ENCODE measurements at places on chromosomes 5 and 9.

GRCh38 chr5:34685485-34686165 lies 29.5 kb downstream of the RAI14 start:
- no peak for DNase-seq

- no peak for DNase-seq
Measured at GRCh38 chr5:11452852-11453251, 451.4 kb downstream of the CTNND2 start.

GRCh38 chr5:75337366-75338021 lies 474 bp downstream of the HMGCR start:
- DNase-seq = no peak

DNA sequence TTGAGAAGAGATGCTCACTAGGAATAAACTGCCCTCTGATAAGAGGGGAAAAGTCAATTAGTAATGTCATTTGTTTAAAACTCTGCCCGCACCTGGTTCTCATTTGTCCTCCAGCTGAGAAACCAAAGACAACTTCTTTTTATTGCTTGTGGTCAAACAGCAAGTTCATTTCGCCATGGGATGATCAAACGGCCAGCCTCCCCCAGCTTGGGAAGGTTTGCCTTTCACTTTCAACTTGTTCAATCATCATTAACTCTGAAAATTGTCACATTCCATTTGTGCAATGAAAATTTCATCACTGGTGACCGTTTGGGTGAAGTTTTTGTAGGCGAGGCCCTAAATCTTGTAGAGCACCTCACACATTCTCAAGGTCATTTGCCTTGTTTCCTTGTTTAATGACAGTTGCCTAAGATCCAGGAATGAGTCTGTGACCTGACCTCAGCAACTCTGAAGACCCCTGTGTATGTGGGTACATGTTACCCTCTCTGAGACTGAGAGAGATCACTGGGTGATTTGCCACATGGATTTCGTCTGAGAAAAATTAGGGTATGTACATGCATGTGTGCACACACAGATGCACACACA lies 117.7 kb downstream of the MARCHF3 start:
- no peak for DNase-seq

DNA sequence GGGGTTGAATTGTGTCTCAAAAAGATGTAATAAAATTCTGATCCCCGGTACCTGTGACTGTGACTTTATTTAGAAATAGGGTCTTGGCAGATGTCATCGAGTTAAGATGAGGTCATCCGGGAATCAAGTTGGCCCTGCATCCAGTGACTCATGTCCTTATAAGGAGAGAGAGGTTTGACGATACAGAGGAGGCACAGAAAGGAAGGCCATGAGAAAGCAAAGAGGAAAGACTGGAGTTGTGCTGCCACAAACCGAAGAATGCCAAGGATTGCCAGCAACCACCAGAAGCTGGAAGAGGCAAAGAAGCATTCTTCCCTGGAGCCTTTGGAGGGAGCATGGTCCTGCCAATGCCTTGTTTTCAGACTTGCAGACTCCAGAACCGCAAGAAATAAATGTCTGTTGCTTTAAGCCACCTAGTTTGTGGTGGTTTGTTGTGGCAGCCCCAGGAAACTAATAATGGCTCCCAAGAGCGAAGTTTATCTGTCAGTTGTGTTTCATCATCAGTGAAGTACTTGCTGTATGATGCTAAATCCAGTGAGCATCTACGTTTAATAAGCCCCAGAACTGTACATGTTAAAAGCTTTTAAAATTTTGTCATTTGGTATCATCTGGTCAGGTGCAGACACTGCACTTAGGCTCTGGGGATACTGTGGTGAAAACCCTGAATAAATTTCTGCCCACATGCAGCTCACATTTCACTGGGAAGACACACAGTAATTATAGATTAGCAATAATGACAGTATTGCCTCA lies 114.8 kb downstream of the TLE4 start:
- no peak for DNase-seq

DNA sequence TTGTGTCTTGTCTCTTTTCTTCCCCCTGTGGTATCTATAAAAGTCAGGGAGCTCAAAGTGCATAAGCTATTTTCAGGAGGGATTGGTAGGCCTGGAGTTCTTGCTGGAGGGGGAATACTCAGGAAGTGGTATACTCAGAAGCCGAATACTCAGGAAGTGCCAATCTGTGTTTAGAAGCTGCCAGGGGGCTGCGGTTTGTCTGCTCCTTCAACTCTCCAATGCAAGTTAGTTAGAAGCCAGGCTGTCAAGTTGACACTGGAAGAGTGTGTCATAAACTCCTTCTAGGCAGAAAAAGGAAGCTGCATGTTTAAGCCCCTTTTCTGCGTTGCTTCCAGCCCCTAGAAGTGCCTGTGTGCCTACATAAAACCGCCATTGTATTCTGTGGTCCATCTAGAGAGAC lies 366.5 kb downstream of the TAF11L14 start:
- no peak for DNase-seq

DNA sequence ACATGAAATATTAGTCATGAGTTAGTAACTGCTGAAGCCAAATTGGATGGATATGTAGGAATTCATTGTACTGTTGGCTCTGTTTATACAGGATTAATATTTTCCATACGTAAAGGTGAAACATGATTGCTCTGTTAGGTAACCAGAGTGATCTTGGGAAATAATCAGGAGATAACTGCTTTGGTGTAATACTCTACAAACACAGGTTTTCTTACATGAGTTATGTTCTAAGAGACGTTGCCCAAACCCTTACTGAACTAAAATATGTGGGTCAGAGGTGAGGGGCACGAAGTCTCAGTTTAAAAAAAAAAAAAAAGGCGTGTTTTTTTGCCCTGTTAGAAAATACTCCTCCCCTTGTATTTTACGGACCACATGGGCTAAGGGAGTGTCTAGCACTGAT lies 7.8 kb downstream of the DNAJA1 start:
- no peak for DNase-seq

GRCh38 chr5:476102-476813 lies 33.3 kb downstream of the EXOC3 start:
- no peak for DNase-seq

GRCh38 chr9:136642439-136642921 lies 20.2 kb upstream of the EGFL7 start:
- no peak for DNase-seq

DNA sequence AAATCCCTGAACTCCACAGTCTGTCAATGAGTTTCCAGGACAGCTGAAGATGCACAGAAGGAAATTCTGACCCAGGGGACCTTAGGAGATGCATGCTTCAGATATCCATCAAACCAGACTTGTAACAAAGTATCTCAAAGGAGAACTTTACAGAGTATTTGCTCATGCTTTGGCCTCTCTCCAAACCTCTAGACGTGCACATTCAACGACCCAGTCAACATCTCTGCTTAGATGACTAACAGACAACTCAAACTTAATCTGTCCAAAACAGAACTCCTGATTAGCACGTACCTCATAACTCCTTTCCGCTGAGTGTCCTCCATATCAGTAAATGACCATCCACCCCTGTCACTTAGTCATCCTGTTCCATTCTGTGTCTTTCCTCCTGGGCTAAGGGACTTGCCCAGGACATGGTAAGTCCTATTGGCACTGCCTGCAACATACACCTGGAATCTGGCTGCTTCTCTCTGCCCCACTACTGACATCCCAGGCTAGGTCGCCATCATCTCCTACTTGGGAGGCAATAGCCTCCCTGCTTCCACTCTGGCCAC lies 107.4 kb downstream of the LMNB1 start:
- no peak for DNase-seq

DNA sequence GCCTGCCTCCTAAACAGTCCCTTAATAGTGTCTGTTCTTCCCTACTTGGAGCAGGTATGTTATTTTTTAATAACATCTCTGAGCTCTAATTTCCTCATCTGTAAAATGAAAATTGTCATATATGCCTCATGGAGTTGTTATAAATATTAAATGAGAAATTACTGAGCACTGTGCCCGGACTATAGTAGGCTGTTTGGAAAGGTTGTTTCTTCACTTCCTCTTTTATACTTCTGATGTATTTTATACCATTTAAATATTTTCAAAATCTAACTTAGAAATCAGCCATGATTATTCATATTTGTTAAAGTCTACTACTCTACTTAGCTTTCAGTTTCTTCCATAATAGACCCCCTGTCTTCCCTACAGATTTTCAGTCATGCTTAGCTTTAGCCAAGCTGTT lies 30.5 kb upstream of the HAPLN1 start:
- DNase-seq = no peak

- no peak for DNase-seq
Measured at GRCh38 chr5:165508286-165508685, 2002.9 kb downstream of the MAT2B start.

DNA sequence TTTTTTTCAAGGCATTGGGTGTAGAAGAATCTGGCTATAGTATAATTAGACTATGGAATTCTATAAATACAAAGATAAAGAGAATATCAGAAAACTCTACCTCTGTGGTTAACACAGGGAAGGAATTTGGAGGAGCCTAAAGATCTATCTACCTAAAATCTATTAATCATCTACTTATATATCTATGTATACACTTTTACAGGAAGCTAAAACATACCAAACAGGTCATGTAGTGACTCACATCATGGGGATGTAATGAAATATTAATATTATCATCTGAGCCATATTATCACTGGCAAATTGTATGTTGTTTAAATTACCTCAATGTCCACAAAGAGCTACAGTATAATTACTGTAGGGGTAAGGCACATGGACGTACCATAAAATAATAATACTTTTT lies 1748.2 kb downstream of the EFNA5 start:
- DNase-seq = no peak

- DNase-seq = no peak
Measured at GRCh38 chr9:133974631-133975341, 17.3 kb downstream of the VAV2 start.

DNA sequence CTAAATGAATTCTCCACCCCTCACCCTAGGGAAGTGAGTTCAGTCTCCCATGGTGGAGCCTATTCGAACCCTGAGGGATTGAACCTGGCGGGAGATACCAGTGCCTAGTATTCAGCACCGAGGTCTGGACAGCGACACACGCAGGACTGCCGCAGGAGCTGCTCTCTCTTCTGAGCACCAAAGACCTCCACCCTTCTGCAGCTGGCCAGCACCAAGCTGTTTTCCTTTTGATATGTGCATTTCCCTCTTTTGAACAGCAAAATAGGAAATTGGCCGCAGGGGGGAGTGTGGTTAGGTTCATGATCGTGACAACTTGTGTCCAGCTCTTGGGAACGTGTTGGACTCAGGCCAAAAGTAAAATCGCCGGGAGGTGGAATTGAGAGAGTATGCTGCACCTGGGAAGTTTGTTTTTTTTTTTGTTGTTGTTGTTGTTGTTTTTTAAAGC lies 1.2 kb upstream of the PCSK1 start:
- peak; percentile 79 for DNase-seq

DNA sequence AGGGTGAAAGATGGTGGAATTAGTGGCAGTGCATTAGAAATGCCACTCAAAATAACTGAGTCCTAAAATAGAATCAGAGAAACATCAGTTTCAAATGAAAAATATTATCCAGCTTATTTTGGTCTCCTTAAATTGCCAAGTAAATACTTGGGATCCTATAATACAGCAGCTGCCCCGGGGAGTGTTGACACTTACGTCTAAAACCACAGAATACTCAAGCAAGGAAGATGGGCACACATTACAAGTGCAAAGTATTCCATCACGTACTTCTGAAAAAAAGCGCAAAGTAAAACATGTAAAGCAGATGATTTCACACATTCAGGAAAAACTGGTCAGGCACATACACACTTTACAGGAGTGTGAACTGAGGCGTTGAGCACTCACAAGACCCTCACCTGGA lies 2.4 kb upstream of the ARHGEF37 start:
- no peak for DNase-seq

DNA sequence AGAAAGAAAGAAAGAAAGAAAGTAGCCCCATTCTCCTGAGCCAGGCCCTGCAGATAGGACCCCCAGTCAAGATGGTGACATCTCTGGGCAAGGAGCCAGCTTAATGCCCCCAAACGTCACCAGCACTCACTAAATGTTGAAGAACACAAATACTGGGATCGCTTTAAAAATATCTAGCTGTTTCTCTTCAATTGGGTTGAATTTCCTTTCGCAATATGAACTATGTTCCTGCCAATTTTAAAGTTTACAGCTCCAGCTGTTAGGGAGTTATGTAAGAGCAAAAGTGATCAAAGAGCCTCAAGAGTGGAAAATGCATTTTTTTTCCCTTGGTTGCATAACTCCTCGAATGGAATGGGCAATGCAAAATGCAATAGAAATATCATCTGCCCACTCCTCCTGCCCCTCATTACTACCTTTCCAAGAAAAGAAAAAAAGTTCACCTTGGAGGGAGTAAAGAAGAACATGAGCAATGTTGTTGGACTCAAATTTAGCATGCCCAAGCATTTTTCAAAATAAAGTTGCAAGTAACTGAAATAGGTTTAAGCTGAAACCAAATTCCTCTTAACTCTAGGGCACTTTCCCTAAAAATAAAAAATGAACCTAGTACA lies 244.2 kb upstream of the PIK3R1 start:
- no peak for DNase-seq

- no peak for DNase-seq
Measured at GRCh38 chr5:133238426-133239205, 186.8 kb downstream of the HSPA4 start.

GRCh38 chr5:97078958-97079743 lies 63.3 kb downstream of the LIX1 start:
- no peak for DNase-seq

DNA sequence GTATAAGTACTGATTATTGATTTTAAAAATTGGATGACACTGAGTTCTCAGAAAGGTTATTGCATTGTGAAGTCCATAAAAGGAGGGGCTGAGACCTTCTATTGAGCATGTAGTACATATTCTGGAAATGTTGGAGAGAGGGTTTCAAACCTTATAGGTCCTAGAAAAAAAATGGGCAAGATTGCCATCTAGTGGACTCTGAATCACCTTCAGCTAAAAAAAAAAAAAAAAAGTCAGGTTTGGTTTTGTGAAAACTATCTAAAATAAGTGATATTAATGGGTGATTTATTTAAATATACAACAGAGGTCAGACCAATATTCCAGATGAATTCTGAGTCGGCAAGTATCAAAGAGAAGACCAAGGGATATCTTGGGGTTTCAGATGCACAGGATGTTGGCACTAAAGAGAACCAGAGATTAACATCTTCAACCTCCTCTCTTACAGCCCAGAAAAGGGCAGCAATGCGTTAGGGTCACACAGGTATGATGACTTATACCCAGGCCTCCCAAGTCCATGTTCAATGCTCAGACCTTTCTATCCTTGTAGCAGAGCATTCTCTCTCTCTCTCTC lies 109.8 kb upstream of the NMUR2 start:
- DNase-seq = peak; percentile 16

- DNase-seq = no peak
Measured at GRCh38 chr5:140182803-140183367, 7.9 kb downstream of the CYSTM1 start.

- no peak for DNase-seq
Measured at GRCh38 chr5:26807231-26808199, 230.9 kb downstream of the CDH9 start.
